Hepatic stellate cell (primary cell): ENCODE measurements at places on chromosomes 3 and 15.

- DNase-seq = peak; percentile 69
These were observed 39.6 kb downstream of the SEMA6D start for GRCh38 chr15:47756872-47757271.

DNA sequence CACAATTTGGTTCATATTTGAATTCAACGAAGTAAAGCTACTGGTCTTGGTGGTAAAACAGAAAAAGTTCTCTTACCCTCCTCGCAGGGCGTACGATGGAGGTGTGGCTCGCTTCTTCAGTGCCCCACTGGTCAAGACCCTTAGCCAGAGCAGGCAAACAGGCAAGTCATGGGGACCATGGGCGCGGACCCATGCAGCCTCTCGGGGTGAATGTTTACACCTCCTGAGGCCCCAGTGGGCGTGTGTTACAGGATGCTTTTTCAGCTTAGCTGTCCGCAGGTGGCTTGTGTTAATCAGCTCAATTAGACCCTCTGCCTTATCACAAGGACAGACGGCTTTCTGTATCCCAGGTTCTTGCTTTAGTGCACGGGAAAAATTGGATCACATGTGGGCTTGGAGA, 991.8 kb downstream of the GBE1 start:
- DNase-seq = no peak

DNA sequence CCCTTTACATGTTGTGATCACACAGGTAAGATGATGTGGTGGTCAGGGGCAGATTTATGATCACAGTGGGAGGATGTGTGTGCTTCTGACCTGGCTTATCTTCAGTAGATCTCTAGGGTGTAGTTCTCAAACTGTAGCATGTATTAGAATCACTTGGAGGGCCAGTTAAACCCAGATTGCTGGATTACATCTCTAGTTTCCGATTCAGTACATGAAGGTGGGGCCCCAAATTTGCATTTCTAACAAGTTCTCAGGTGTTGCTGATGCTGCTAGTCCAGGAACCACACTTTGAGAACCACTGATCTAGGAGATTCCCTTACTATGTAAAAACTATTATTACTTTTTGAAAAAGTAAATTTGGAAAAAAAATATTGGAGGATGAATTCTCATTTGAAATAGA, 199.3 kb upstream of the GOLIM4 start:
- no peak for DNase-seq

GRCh38 chr3:123113889-123114450, 47.1 kb downstream of the PDIA5 start:
- DNase-seq = no peak

GRCh38 chr3:54222316-54222715, 100.0 kb downstream of the CACNA2D3 start:
- DNase-seq = no peak

DNA sequence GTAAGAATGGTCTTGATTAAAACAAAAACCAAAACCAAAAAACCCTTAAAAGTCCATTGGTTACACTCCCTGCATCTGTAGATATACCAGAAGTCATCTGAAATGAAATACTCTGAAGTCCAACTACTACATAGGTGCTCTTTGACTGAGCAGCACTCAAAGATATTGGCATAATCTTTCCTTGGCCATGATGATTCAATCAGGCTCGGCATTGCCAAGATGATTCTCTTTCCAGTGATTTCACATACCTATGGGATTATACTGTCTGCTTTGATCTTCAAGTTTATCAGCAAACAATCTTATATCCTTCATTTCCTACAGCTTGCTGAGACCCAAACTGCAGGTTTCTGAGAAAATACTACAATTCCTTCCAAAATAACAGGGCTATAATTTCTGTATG, 35.9 kb upstream of the DIPK2A start:
- DNase-seq = no peak

DNA sequence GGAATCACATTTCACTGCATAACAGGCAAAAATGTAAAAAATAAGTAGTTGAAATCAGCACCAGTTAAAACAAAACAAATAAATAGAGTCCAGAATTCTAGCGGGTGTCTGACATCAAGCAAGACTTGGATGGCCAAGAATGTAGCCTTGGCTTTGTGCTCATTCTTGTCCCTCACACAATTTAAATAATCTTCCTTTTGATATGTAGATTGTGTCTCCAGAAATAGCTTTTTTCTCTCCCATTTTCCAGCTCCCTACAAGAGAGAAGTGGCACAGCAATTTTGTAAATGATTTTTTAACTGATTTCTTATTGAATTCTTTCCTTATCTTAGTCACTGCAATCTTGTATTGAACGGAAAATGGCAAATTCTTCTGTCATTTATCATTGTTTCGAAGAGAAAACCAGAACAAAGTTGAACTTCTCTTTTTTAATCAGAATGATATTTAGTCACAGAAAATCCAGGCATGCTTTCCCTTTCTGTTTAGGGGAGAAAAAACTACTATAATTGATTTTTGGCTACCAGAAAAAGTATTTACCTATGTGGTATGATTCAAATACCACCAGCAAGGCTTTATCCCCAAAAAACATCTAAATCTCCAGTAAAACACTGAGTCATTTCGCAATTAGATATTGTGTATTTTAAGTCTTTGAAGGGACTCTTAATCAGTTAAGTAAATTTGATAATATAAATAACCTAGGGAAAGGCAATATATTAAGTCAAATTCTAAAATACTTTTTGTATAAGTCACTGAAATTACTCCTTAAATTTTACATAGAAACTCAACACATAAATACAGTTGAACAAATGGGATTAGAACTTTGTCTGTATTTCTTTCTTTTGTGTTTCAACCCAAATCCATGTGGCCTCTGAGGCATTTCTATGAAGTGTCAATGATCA, 481.7 kb downstream of the GBE1 start:
- no peak for DNase-seq

DNA sequence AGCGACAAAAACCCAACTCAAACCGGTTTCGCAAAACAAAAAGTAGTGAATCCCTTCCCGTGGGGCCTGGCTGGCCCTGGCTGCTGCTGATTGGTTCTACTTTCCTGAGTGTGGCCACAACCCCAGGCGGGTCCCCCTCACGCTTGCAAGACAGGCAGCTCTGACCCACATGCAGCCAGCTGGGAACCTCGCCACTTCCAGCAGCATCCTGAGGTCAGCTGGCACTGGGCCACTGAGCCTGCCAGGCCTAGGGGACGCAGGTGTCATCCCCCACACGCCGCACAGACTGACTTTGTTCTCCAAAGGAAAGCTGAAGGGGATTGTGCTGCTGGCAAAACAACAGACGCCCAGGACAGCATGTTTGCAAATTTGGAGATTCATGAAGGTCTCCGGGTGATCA, 111.1 kb downstream of the TPRA1 start:
- DNase-seq = no peak
